Left renal pelvis (tissue), 4 donors: ENCODE measurements at places on chromosomes 1 and 21. TPM values are rescaled to one million over a fixed set of nuclear protein-coding genes. Genes with fewer than 3 reads are reported as not detected.

Gene DUSP10
- 3.3 TPM for polyA plus RNA-seq

Gene CFHR3
- 1.1 TPM for polyA plus RNA-seq

Gene NBPF3
- polyA plus RNA-seq = 19.9 TPM

Gene DONSON
- polyA plus RNA-seq = 36.9 TPM

Gene MTF1
- polyA plus RNA-seq = 8.4 TPM

Gene ILDR2
- 14.9 TPM for polyA plus RNA-seq

Gene ETV3L
- polyA plus RNA-seq = not detected

Gene LDLRAD1
- polyA plus RNA-seq = not detected

Gene CYP4A11
- polyA plus RNA-seq = 2.7 TPM

Gene SLAMF9
- not detected for polyA plus RNA-seq

Gene TNFRSF18
- polyA plus RNA-seq = 0.37 TPM

Gene SLC30A2
- 2.2 TPM for polyA plus RNA-seq

Gene FCER1G
- 19.8 TPM for polyA plus RNA-seq

Gene C4BPB
- 1.1 TPM for polyA plus RNA-seq

Gene GJA4
- polyA plus RNA-seq = 19.7 TPM

Gene KCNE2
- polyA plus RNA-seq = 1.6 TPM

Gene BEST4
- polyA plus RNA-seq = 0.50 TPM

Gene PLA2G2A
- 0.18 TPM for polyA plus RNA-seq

Gene PERM1
- polyA plus RNA-seq = not detected

Gene HLCS
- 8.9 TPM for polyA plus RNA-seq

Gene CALML6
- polyA plus RNA-seq = 0.50 TPM

Gene KRTAP19-1
- not detected for polyA plus RNA-seq

Gene CD53
- 15.4 TPM for polyA plus RNA-seq

Gene CELA2A
- not detected for polyA plus RNA-seq

Gene PRPF38B
- 78.8 TPM for polyA plus RNA-seq

Gene GSTM5
- 58.9 TPM for polyA plus RNA-seq
